ENCODE measurements at places on chromosomes 7 and 10. TPM values are rescaled to one million over a fixed set of nuclear protein-coding genes. Genes with fewer than 3 reads are reported as not detected.

Gene GPR85
- total RNA-seq = 0.69 TPM

Gene NUTM2E
- total RNA-seq = 0.06 TPM

DNA sequence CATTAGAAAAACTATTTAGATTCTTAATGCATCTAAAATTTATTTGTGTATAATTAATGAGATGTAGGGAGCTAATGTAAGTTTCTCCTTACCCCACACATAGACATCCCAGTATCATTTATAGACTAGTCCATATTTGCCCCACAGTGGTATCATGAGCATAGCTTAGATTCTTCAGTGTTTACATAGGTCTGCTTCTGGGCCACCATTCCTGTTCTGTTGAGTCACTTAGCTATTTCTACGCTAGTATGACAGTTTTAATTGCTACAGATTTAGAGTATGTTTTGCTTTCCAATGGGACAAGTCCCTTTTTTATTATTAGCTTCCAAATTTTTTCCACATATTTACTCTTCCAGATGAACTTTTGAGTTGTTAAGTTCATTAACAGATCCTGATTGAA lies 69.4 kb downstream of the MCMBP start:
- DNase-seq = no peak

DNA sequence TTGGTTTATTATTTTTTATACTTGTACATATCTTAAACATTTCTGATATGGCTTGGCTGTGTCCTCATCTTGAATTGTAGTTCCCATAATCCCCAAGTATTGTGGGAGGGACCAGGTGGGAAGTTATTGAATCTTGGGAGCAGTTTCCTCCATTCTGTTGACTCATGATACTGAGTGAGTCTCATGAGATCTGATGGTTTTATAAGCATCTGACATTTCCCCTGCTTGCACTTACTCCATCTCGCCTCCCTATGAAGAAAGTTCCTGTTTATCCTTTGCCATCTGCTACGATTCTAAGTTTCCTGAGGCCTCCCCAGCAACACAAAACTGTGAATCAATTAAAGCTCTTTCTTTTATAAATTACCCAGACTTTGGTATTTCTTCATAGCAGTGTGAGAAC lies 207.7 kb downstream of the TPK1 start:
- no peak for DNase-seq

DNA sequence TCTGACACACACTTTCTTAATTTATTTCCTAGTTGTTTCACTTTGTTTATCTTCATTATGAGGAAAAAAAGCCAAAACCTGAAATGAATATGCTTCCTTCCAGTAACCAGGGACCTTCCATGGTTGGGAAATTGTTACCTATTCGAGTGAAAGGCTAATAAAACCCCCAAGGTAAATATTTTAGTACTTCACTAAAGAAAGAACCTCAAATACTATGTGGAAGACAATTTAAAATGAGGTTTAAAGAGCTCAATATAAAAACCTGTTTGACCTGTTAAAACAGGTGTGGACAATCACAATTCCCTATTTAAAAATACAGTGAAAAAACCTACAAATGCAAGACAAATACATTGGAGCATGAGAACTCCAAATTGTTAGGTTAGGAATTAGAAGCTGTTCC lies 192.6 kb downstream of the CFTR start:
- no peak for DNase-seq

- no peak for DNase-seq
These were observed 27.6 kb downstream of the GCC1 start for GRCh38 chr7:127557803-127558202.

- DNase-seq = no peak
These were observed 49.1 kb upstream of the EEPD1 start for GRCh38 chr7:36103837-36104561.

- no peak for DNase-seq
These were observed 5.6 kb upstream of the CD36 start for GRCh38 chr7:80632819-80633218.

All from mucosa of gallbladder (tissue), 1 donor.